8988T (cell line): ENCODE measurements at places on chromosomes 4 and X.

GRCh38 chr4:146108756-146109155 is 66.8 kb upstream of the LSM6 start:
- DNase-seq = no peak

DNA sequence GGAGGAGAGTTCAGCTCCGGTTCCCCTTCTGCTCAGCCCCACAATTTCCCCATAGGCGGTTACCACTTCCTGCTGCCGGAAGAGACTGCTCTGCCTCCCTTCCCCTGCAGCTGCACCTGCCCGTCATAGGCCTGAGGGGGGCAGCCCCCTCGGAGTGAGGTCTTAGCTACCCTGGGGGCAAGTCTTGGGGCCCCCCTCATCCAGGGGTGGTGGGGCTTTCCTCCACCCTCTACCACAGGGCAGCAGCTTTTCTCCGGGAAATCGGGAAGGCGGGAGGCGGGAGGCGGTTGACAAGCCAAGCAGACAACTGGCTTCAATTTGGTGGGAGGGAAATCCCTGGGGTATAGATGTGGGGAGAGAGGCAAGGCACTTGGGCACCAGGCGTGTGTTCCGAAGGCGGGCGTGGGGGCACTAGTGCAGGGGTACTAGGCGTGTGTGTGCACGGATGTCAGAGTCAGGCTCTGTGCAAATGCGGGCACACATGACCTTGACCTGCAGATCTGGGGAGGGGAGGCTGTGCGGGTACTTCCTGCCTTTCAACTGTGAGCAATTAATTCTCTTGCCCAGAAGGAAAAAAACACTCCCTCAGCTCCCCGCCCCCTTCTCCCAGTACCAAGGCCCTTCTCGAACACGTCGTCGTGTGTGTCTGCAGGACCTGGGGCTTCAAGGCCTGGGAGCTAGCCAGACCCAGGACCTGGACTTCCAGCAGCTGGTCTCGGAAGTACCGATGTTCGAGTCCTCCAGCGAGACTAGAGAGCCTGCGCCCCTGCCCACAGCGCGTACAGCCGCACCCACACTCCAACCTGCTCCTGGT is 1.0 kb upstream of the ARHGAP4 start:
- peak; percentile 49 for DNase-seq

GRCh38 chr4:169052594-169052945 is 42.5 kb upstream of the CBR4 start:
- DNase-seq = no peak

DNA sequence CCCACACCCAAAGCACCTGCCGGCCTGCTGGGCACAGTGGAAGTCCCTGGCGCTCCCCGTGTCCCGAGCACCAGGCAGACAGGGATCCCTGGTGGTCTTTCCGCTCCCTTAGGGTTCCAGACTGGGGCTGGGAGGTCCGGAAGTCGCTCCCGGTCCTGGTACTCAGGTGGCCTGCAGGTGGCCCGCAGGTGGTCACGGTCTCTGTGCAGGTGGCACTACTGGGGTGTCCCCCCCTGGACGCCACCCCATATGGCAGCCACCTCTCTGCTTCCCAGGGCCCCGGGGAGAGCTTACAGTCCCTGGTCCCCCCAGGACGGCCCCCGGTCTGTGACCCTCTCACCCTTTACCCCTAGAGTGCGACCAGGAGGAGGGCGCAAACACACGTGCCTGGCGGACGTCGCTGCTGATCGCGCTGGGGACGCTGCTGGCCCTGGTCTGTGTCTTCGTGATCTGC is 13.6 kb downstream of the SLC25A6 start:
- DNase-seq = no peak

DNA sequence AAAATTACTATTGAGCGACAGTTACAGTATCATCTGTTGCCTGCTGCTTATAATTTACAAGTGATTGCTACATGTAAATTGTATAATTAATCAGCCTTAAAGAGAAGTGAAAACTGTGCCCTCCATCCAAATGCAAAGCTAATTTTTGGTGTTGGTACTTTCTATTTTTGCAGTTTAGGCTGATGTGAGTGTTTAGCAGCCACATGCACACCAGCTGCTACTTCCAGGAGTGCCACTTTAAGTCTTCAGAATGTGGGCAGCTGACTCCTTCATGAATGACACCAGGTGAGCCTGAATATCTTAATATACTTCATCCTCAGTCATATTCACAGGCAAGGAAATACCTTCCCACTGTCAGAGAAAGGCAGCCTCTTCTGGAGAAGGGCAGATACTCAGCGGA is 149.8 kb upstream of the RASGEF1B start:
- no peak for DNase-seq

DNA sequence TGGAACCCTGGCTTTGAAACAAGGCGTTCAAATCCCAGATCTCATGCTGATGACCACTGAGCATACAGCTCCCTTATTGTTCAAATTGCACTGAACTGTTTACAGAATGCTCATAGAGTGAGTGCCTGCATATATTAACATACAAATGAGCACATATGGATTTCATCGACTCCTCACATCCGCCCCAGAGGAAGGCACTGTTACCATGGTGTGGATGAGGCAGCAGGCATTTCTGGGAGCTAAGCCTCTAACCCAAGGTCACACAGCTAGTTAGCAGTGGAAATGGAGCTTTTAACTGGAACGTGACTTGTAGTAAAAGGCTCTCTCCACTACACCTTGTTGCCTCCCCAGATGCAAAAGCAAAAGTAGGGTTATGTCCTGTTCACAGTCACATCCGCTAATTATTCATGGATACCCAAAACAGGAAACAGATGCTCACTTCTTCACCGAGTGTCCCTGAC is 289.7 kb downstream of the STK32B start:
- DNase-seq = no peak

GRCh38 chr4:24890561-24891126 is 22.2 kb downstream of the CCDC149 start:
- DNase-seq = no peak

DNA sequence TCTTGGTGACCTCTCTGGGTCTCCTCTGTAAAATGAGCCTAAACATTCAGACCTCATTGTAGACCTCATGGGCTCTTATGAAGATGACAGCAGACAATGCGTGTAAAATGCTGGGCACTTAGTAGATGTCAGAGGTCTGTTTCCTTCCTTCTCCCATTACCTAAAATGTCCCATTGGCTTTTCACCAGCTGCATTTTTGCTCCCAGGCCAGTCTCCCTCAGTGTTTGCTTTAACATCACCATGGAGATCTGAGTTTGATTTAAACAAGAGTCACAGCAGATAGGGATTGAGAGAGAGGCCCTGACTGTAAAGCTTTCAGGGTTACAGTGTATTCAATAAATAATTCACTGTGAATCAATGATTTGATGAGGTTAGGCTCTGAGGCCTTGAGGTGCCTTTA is 24.3 kb downstream of the PSAPL1 start:
- no peak for DNase-seq

DNA sequence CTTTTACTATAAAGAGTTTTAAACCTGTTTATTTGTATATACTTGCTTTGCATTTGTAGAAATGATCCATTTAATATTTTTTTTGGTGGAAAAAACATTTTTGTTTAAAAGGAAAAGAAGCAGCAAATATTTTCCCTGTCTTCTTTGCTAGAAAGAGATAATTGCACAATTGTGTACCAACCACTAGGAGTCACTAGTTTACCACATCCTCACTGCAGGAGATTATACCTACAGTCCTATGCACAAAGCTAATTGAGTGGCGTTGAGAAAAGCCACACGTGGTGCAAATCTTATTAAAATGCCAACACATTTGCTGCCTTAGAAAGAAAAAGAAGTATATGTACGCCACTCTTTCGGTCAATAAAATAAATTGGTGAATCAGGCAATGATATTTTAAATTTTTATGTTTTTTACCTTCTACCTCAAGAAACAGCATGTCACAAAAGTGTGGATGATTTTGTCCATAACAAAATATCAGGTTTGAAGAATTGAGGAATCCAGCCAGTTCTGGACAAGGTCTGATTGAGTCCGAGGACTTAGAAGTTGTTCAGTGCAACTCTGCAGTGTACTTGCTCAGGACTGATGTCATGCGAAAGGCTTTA is 102.9 kb downstream of the GRXCR1 start:
- peak; percentile 7 for DNase-seq

DNA sequence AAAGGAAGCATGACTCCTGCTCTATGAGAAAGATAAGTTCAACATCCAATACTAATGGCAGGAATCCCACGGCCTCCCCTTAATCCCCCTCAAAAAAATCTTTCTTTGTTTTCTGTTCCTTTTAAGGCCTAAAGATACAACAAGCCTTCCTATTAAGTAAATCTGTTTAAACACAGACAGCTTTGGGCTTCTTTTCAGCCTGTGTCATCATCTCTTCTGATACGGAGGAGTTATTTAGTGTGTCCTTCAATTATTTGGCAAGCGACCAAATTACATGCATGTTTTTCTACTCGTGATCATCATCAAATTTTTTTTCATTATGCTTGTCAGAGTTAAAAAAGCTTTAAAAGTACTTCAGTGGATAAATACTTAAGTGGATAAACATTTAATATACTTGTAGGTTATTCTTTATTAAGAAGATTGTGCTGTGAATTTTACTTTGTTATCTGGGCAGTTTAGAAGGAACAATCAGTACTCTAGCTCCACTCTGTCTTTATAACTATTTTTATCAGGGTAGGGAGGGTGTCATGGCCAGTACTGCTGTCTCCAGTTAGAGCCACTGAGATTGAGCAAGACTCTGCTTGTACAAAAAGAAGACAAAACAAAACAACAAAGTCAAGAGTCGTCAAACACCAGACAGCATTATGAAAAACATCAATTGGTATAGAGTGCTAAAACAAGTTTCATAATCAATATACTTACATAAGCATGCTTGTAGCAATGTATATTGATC is 210.7 kb downstream of the PRR32 start:
- no peak for DNase-seq

DNA sequence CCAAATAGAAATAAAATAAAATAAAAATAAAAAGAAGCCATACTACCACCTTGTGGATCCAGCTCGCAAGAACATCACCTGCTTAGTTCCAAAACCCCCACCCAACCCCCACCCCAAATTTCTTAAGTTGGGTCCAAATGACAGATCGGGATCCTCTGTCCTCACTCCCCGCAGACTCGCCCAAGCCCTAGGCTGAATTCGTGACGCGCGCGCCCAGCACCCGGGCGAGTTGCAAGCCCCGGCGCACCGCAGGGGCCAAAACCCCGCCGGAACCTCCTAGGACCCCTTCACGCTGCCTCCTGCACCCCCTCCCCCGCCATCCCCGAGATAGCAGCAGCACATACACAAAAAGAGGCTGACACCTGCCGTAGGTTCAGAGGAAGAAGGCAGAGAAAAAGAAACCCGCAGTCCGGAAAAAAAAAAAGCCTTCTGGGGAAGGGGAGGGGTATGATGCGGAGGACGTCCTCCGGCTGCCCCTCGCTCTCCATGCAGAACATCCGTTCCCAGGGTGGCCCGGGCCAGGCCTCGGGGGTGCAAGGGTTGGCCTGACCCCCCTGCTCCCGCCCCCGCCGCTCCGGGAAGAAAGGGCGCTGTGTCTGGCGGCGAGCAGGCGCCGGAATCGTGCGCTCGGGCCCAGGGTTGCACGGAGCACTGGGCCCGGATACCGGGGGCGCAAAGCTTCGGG is 2.6 kb downstream of the NLGN4X start:
- DNase-seq = no peak

GRCh38 chr4:11435557-11435956 is 6.9 kb upstream of the HS3ST1 start:
- no peak for DNase-seq

DNA sequence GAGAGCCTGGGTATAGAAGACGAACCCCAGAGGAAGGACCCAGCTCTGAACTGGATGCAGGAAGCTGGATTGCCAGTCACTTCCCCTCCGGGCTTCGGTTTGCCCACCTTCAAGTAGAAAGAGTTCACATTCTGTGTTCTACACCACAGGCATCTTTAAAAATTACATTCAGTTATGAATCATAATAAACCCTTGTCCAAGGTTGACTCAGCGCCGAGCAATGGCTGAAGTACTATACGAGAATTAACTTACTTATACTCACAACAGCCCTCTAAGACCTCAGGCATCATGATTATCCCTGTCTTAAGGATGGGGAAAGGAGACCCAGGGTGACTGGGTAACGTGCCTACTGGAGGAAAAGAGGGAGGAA is 72.5 kb downstream of the EVC2 start:
- peak; percentile 37 for DNase-seq

DNA sequence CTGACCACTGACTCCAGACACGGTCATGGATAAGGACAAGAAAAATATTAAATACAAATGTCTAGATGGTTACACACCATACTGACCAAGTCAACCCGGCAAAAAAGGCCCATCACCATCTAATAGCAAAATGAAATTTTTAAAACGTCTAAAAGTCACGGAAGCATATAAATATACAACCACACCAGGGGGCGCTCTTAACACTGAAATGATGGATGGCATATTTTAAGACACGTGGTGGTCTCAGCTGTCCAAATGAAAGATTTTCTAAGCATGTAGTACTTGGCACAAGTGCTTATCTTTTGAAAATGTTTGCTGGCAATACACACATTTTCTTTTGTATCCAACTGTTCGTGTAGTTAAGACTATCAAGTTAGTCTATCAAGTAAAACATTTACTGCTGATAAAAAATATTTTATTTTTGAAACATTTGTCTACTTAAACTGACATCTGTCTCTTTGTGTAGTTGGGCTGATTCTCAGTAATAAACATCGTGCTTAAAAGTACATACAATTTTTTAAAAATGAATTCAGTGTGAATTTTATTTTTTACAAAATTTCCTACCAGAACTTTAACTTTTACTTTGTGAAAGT is 64.6 kb downstream of the COX7B2 start:
- no peak for DNase-seq

DNA sequence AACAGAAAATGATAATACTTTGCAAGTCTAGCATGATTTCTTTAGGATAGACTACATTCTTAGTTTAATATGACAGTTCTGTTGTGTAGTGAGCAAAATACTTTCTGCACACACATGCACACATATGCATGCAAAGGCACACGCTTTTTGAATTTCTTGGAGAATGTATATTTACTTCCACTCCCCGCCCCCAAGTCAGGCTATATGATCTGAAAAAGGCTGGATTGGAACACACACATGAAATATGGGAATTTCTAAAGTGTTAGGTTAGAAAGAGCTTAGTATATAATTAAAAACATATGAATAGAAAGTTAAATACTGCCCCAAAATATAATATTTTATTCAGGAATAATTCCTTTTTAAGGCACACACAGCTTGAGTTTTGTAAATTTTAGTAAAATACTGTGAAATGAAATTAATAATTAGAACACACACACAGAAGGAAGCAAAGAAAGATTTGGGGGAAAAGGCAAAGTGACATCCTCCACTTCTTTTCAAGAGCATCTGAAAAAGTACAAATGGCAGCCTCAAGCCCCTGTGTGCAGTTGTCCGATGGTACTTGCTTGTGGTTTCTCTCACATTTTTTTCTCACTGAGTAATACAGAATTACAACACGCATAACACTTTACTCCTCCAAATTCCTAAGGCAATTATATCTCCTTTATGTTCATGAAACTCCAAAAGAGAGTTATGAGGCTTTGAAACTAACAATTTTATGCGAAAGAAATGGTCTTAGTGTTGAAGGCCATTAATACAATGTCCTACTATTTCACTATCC is 228.9 kb upstream of the ETNPPL start:
- DNase-seq = no peak
